ENCODE measurements at places on chromosomes 7 and 10.

- no peak for DNase-seq
Measured at GRCh38 chr7:81618396-81619014, 151.3 kb downstream of the HGF start.

- DNase-seq = no peak
Measured at GRCh38 chr10:115023715-115024114, 69.5 kb upstream of the ATRNL1 start.

- DNase-seq = peak; percentile 89
Measured at GRCh38 chr10:78657163-78657861, 411.5 kb upstream of the ZMIZ1 start.

DNA sequence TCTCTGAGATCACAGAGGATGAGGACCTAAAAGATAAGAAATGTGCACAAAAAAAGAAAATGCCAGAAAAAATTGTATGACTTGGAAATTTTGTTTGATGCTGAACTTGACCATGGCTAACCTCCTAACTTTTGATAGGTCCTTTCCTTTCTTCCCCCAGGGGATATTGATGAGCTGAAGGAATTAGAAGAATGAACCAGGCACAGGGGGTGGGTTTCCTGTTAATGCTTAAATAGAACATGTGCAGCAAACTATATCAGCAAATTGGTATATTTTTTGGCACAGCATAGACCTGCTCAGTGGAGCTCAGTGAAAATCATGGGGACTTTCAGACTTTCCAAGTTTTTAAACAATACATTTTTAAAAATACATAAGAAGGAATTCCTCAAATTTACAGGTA, 300.7 kb downstream of the HDAC9 start:
- DNase-seq = no peak

DNA sequence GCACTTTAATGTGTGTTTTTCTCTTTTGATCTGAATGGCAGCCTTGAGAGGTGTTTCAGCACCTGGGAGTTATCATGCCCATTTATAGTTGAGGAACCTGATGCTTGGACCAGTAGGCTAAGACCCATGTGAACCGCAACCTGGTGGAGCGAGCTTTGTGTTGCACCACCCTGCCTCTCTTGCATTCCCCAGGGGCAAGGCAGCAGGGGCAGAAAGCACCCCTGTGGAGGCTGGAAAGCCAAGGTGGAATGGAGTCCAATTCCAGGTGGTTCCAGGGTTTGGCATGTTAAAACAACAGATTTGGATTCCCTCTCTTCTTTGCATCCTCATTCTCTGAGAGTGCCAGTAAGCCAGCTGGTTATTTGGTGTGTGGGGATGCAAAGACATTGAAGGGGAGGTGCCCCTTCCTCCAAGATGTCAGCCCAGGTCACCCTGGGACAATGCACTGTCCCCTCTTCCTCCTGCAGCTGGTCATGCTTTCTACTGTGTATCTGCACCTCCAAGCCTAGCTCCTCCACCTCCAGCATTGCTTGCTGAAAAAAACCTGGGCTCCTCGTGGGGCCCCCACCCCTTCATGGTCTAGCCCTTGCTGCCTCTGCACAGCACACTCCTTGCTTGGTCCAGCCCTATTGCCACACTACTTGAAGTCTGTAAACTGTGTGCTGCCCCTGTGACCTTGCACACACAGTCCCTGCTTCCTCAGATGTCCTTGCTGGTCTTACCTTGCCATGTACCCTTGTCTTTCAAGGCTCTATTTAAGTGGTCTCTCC, 5.6 kb upstream of the CDH23 start:
- DNase-seq = no peak

DNA sequence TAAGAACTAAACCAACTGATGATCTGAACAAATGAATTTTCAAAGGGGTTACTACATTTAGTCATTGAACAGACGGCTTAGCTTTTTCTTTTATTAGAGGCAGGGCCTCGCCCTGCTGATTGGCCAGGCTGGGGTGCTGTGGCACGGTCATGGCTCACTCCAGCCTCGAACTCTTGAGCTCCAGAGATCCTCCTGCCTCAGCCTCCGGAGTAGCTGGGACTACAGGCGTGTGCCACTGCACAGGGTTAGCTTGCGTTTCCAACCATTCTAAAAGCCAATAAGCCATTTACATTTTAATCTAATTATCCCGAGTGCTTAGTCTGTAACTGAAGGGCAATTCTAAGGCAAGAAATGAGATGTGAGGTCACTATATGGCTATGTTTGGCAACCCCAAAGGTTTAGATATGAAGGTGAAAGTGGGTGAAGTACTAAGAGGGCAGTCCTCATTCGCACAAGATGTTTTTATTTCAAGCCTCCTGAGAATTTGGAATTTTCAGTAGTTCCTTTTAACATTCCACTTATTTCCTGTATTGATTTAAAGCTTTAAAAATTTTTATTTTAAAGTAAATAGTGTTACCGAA, 1.6 kb upstream of the CDK13 start:
- DNase-seq = no peak
